ENCODE measurements at places on chromosomes 2 and 18. TPM values are rescaled to one million over a fixed set of nuclear protein-coding genes. Genes with fewer than 3 reads are reported as not detected.

COPS9 gene
- total RNA-seq = 13.1 TPM

TUBA3D gene
- total RNA-seq = not detected

IMMT gene
- 149 TPM for total RNA-seq

UPP2 gene
- not detected for total RNA-seq

DPP10 gene
- total RNA-seq = 7.5 TPM

NEB gene
- 0.60 TPM for total RNA-seq

ZNF513 gene
- total RNA-seq = 24.0 TPM

HOXD13 gene
- 0.32 TPM for total RNA-seq

MYL1 gene
- 3.4 TPM for total RNA-seq

POTEC gene
- not detected for total RNA-seq

DLGAP1 gene
- 3.7 TPM for total RNA-seq

ARHGAP25 gene
- total RNA-seq = 2.2 TPM

STARD6 gene
- total RNA-seq = not detected

MAIP1 gene
- 104 TPM for total RNA-seq

CCL20 gene
- 70.7 TPM for total RNA-seq

SLC5A7 gene
- 0.41 TPM for total RNA-seq

CD226 gene
- 16.8 TPM for total RNA-seq

LBX2 gene
- total RNA-seq = 1.6 TPM

CD8B2 gene
- total RNA-seq = not detected

TRIM54 gene
- total RNA-seq = 0.40 TPM

PDE1A gene
- 0.75 TPM for total RNA-seq

WNT6 gene
- total RNA-seq = not detected

CRYGD gene
- not detected for total RNA-seq

SNORC gene
- total RNA-seq = 45.6 TPM

KCNG2 gene
- total RNA-seq = not detected

SKA1 gene
- not detected for total RNA-seq

CCDC178 gene
- not detected for total RNA-seq

SPHKAP gene
- total RNA-seq = 0.60 TPM

CEBPZOS gene
- total RNA-seq = 7.5 TPM

MYO3B gene
- not detected for total RNA-seq

UGT1A7 gene
- 16.9 TPM for total RNA-seq

SPP2 gene
- total RNA-seq = not detected

ADRA2B gene
- total RNA-seq = 0.32 TPM

SH3RF3 gene
- 3.0 TPM for total RNA-seq

REEP1 gene
- 19.7 TPM for total RNA-seq

GCG gene
- total RNA-seq = 17.6 TPM

KLF11 gene
- 6.6 TPM for total RNA-seq

GULP1 gene
- 44.1 TPM for total RNA-seq

SLC1A4 gene
- total RNA-seq = 9.7 TPM

DCDC2C gene
- total RNA-seq = not detected

CCBE1 gene
- 7.5 TPM for total RNA-seq

MROH2A gene
- total RNA-seq = not detected

FOXI3 gene
- total RNA-seq = not detected
